ENCODE measurements at places on chromosomes 11 and 22.
A peak's percentile ranks its signal among the peaks of the same experiment; 100 is the strongest.

DNA sequence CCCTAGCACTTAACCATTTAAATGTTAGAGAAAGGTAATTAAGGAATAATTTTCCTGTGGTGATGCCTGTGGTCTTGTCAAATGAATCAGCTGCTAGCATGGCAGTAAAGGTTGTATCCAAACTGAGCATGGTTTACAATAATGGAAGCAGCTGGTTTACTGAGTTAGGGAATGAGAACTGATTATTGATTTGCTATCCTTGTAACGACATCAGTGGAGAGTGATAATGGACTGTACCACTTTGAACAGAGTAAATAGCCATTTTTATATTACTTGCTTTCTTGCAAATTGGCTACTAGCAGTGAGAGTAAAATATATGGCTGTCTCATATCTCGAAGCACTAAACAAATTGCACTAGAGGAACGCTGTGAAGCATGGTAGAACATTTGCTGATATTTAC lies 589.0 kb upstream of the ANO5 start:
- DNase-seq: no peak

DNA sequence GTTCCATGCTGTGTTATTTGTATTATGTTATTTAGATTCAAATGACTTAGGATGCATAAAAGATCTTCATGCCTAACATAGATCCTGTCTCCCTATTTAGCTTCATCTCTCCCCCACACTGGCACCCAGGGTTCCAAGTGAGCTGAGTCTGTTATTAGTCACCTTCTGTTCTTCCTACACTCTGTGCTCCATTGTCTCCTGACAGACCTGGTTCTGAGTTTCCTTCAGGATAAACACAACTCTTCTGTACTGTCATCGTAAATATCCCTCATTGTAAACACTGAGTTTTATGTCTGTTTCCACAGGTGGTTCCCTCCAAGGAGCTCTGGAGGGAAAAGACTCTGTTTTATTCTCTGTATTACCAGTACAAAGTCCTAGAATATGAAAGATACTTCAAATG lies 8.7 kb downstream of the MMP26 start:
- DNase-seq: no peak

GRCh38 chr11:117232911-117233409 lies 489 bp downstream of the RNF214 start:
- no peak for DNase-seq

- no peak for DNase-seq
These were observed 109.2 kb downstream of the TTC17 start for GRCh38 chr11:43467958-43468357.

DNA sequence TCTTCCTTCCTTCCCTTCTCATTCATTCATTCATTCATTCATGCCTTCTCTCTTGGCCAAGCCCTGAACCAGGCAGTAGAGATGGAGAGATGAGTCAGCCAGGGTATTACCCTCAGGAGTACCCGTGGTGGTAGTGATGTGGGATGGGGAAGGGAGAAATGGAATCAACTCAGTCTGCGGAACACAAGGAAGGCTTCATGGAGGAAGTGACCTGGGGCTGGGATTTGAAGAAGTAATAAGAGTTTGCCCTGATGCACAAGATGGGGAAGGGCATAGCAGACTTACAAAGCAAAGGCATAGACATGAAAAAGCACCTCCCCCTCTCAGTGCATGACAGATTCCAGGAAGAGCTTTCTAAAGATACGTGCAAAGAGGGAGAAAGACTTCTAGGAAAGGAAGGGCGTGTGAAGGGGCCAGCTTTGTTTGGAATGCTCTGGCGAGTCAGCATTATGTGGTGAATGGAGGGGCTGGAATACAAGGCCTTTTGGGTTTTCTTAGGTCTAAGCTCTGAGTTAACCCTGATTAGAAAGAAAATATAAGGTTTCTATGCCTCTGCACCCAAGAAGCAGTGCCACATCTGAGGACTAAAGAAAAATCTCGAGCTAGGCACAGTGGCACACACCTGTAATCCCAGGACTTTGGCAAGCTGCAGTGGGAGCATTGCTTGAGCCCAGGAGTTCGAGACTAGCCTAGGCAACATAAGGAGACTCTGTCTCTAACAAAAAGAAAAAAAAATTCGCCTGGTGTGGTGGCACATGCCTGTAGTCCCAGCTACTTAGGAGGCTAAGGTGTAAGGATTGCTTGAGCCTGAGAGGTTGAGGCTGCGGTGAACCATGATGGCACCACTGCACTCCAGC lies 36.4 kb upstream of the ACER3 start:
- DNase-seq: no peak

DNA sequence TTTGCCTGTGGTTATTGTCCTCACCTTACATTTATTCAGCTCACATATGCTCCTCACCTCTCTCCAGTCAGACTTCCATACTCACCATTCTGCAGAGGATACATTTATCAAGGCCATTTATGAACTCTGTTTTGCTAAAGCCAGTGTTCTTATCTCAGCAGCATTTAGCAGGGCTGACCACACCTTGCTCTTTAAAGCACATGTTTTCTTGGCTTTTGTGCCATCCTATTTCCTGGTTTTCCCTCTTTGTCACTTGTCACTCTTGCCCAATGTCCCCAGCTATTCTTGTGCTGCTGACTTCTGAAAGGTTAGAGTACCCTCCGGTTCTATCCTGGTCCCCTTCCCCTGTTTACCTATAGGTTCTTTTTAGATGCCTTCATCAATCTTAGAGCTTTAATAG lies 446.6 kb downstream of the NELL1 start:
- no peak for DNase-seq

DNA sequence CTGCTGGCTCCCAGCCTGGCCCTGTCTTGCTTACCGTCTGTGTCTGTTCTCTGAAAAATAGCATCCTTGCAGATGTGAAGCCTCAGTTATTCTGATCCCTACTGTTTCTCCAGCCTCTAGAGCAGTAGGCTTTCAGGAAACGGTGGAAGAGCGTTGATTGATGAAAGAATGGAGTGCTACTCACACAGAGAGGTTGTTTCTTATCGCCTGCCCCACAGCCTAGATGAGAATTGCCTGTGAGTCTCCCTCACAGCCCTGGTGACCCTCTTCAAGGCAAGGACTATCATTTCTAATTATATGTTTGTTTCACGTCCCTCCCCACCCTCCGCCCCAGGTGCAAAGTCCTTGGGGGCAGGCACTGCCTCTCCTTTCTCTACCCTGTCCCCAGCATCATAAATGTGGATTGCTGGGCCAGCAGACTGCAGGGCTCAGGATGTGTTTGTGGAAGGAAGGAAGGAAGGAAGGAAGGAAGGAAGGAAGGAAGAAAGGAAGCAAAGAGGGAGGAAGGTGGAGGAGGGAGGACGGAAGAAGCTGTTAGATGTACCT lies 575.3 kb upstream of the B3GAT1 start:
- DNase-seq: no peak

DNA sequence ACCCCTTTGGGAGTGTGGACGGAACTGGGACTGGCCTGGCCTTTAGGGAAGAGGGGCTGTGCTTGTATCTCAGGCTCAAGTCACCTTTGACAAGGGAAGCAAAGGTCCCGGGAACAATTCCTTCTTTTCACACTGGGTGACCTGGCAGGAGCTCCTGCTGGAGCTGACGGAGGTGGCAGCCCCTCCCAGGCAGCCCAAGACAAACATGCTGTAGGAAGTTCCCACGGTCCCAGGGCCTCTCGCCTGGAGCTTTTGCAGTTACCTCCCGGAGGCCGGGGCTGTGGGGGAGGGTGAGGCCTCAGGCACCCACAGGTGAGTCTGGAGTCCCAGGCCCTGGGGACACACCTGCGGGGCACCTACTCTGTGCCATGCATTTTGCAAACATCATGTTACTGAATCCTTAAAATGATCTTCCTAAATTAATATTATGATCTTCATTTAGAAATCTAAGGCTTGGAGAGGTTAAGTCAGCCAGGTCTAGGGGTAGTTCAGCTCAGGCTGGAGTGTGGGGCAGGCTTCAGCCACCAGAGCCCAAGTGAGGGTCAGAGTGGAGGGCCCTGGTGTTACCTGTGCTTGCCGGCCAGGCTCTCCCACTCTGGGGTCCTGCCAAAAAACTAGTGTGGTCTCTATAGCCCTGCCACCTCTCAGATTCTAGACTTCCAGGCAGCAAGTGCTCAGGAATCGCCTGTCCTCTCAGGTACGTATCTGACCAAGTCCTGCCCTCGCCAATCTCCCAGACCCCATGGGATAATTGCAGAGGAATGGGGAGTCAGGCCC lies 15.7 kb upstream of the MYEOV start:
- no peak for DNase-seq

- DNase-seq: no peak
These were observed 17.8 kb upstream of the RAPSN start for GRCh38 chr11:47466701-47467250.

DNA sequence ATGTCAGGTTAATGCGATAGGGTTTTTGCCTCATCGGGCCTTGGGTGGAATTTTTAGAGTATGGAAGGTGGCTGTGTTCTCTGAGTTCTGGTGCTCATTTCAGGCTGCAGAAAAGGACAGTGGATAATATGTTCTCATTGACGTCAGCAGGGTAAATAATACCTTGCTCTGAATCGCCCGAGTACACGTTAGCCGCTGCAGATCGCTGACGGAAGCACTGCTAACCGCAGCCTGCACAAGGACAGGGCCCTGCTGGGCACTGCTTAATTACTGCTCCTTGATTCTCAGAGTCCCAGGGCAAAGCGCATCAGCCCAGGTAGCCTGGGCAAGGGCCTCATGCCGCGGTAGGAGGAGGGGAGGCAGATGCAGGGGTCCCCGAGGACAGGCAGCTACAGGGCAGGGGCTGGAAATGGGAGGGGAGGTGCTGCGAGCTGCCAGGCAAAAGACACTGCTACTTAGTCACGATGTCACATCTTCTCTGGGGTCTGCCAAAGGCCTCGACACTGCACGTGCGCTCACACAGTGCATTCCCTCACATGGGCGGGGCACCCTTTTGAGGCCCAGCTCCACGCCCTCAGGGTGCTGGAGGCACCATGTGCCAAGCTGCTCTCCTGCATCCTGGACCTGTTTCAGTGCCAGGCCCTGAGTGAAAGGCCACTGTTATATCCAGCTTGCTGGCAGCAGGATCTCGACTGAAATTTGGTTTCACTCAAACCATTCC lies 35.2 kb downstream of the PPP2R1B start:
- no peak for DNase-seq

- DNase-seq: no peak
These were observed 3.6 kb downstream of the ANKRD13D start for GRCh38 chr11:67292671-67293070.

- no peak for DNase-seq
These were observed 63.5 kb upstream of the ZC3H12C start for GRCh38 chr11:110029714-110030113.

DNA sequence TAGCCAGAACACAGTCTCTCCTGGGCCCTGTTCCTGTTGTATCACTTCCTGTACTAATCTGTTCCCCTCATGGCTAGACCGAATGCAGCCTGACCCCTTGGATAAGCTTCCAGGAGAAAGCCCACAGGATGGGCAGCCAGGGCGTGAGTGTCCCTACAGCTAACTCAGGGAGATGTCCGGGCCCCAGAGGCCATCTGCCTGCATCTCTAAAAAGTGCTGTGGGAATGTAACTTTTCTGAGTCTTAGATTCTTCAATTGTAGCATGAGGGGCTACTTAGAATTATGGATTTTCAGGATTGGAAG lies 7.7 kb upstream of the MALAT1 start:
- DNase-seq: no peak

- DNase-seq: no peak
These were observed 87.8 kb upstream of the GALNT18 start for GRCh38 chr11:11709447-11710239.

GRCh38 chr11:48172818-48173609 lies 43.6 kb upstream of the OR4B1 start:
- DNase-seq: peak; percentile 66

GRCh38 chr22:11042116-11042515 lies 4485.9 kb upstream of the OR11H1 start:
- no peak for DNase-seq

DNA sequence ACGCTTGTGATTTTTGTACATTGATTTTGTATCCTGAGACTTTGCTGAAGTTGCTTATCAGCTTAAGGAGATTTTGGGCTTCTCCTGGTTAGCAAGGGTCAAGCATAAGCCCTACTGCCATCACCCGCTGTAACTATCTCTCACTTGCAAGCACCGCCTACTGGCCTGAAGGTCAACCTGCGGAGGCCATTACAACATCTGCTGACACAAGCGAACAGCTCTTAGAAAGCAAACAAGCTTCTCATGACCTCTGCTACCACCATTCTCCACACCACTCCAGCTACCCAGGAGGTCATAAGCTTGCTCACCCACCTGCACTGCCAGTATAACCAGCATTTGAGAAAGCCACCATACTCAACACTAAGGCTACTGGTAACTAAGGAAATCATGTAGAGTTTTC lies 288.4 kb upstream of the KIRREL3 start:
- no peak for DNase-seq

DNA sequence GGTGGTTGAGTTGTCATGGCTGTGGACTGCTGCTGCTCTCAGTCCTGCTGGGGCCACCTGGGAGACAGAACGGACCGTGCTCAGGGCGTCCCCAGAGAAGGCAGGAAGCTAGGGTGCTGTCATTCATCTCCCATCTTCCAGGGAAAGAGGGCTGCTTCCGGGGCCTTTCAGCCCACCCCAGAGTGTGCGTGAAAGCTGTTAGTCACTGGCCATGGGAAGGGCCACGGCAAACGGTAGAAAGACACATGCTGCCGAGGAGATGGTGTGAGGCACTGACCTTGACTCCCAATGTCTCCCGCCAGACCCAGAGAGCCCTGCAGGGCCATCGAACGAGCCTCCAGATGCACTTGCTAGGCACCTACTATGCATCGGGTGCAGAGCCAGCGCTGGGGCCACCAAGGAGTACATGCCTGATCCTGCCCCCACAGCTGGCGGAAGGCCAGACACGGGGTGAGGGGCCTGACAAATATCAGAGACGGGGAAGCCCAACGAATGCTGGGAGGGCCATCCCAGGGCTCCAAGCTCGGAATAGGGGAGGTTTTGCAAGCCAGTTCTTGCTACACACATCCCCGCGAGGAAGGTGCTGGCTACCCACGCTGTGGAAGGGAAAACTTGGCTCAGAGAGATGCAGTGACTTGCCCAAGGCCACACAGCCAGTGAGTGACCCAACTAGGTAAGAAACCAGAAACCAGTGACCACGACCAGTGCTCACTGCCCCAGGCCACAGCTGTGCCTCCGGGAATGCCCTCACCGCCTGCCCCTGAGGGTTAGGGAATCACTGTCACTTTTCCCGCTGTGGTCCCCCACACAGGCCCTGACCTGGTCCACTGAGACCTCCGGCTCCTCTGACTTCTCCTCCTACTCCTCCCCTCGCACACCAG lies 10.1 kb downstream of the RAC2 start:
- DNase-seq: no peak

GRCh38 chr11:114164546-114164945 lies 105.0 kb downstream of the ZBTB16 start:
- no peak for DNase-seq

DNA sequence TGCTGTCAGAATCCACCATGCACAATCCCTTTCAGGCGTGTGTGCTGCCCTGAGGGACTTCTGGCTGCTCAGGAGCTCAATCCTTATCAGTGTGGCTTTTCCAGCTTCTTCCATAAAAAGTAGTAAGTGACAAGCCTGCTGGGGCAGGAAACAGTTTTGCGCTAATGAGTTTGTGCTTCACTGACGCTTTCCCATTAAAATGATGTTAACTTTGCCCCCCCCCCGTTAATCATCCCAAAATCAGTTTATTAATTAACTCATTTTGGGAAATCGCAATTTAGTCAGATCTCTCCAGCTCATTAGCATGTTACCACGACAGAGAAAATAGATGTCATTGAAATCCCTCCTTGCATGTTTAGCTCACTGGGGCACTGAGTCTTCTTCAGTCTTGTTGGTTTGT lies 186.5 kb upstream of the TENM4 start:
- no peak for DNase-seq

GRCh38 chr11:37984991-37985390 lies 1387.0 kb upstream of the RAG2 start:
- DNase-seq: no peak

GRCh38 chr22:50656122-50657070 lies 16.2 kb upstream of the SHANK3 start:
- no peak for DNase-seq

- DNase-seq: no peak
These were observed 32.2 kb downstream of the LIMK2 start for GRCh38 chr22:31244046-31244942.
